Mesenteric fat pad (tissue), 1 donor: ENCODE measurements at places on chromosomes 3 and 15.

DNA sequence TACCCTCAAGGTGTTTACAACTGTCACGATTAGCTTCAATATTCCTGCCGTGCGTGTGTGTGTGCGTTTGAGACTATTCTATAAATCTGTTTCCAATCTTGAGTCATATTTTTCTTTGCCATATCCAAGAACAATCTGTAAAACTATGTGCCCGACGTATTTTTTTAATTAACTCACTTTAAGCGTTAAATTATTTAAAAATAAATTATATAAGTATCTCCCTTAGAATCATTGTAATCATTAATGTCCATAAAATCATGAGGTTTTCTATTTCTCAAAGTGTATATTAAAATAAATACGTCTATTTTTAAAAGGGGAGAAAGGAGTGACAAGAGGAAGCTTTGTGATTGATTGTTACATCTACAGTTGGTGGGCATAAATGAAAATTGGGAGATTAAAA is 2.9 kb downstream of the SETMAR start:
- DNase-seq: no peak

GRCh38 chr15:76099388-76099787 is 39.6 kb downstream of the TMEM266 start:
- DNase-seq: no peak

DNA sequence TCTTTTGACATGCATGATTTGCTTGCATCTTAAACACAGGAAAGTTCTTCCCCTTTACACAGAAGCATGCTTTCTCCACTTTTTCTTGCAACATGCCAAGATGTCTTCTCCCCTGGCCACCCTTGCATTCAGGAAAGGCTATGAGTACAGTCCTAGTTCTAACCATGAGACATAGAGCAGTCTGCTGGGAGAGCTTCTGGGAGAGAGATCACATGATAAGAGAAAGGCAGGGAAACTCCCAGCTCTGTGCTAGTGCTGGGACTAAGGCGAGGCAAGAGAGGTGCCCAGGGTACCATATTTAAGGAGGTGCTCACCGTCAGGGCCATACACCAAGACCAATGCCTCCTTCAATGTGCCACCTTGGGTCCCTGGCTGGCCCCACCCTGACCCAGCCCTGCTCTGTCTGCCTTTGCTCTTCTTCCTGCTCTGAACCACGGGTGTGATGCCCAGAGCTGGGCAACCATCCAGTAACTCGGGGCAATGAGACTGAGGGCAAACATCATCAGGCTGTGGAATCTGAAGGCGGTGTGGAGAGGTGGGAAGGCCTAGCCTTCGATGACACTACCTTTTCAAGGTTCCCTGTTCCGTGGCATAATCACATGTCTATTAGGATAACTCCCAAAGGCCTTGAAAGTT is 77.4 kb upstream of the PRR20G start:
- DNase-seq: peak; percentile 75

GRCh38 chr3:45677033-45677446 is 12.2 kb upstream of the SACM1L start:
- no peak for DNase-seq

- DNase-seq: no peak
Observed at GRCh38 chr3:181363231-181363630, 348.5 kb upstream of the SOX2 start.
